Hippocampal formation (tissue), 2 donors: ENCODE measurements at places on chromosomes 16 and 17.

DNA sequence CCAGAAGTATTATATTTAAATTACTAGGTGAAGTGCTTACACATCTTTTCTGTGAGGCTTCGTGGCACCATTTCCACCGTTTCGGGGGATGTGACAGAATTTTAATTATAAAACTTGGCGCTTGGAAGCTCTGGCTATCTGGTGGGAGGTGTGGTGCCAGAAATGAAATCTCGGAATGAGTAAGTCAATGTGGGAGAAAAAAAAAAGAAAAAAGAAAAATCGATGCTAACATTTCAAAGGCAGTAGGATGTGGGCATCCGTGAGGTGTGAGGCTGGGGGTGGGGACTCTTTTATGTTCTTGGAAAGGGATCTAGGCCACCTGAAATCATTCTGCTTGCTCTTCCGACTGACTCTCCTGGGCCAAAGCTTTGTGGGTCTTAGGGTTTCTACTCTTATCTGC is 21.9 kb downstream of the CPPED1 start:
- peak; percentile 50 for DNase-seq

GRCh38 chr16:71883849-71884638 is at the start of gene ZNF821:
ZNF821 (minus strand) TSS chr16:71884182; CDS start chr16:71879946, 4,236 bp downstream.
- DNase-seq, result peak; percentile 57

GRCh38 chr16:24736758-24737157 is 7.3 kb downstream of the TNRC6A start:
- no peak for DNase-seq

GRCh38 chr17:15649861-15650421 is 30.4 kb upstream of the FBXW10B start:
- DNase-seq, result no peak

DNA sequence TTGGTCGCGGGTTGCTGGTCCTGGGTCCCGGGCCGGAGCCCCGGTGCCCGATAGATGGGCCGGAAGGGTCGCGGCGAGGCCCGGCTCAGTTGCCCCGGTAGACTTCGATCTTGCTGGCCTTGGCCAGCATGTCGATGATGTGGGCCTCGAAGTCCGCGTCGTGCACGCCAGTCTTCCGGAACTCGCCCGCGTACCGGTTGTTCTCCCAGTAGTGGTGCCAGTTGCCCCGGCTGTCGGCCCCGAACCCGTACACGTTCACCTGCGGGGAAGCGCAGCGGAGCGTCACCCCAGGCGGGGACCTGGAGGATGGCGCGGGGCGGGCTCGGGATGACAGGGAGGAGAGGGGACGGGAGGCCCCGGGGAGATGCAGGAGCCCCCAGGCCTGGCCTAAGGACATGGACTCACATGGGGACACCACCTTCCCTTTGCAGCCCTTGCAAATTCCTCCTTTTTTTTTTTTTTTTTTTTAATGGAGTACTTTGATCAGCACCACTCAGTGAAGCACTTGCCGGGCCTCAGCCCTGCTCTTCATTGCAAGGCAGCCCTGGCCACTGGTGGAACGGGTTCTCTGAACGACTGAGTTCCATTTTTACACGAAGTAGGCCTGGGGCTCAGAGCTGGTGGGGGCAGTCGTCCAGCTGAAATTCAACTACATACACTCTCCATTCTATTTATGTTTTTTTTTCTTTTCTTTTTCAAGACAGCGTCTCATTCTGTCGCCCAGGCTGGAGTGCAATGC is 35.1 kb downstream of the DDX19A start:
- no peak for DNase-seq

GRCh38 chr17:34442387-34443111 is 79.5 kb upstream of the CCL1 start:
- DNase-seq, result no peak

- no peak for DNase-seq
These were observed 23.6 kb downstream of the IRX5 start for GRCh38 chr16:54954220-54954619.

DNA sequence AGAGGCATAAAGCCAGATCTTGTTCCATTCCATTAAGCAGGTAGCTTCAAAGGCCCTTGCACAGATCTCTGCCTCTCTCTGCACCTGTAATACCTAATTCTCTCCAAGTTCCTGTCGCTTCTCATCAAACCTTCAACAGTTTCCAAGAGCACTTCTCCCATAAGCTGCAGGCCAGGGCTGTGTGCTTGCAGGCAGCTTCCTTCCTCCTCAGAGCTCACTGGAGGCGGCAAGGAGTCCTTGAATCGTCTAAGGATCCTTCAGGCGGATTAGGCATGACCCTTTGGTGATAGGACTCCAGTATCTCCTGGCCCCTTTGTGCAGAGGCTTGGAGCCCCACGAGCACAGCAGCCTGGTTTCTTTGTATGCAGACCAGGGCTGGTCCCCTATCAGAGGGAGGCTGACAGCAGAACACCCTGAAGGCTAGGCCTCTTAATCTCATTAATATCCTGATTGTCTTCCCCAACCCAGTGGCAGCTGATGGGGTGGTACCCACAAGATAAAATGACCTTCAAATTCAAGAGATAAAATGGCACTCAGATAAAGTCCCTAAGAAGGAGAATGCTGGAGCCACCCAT is 19.8 kb downstream of the HNF1B start:
- no peak for DNase-seq

DNA sequence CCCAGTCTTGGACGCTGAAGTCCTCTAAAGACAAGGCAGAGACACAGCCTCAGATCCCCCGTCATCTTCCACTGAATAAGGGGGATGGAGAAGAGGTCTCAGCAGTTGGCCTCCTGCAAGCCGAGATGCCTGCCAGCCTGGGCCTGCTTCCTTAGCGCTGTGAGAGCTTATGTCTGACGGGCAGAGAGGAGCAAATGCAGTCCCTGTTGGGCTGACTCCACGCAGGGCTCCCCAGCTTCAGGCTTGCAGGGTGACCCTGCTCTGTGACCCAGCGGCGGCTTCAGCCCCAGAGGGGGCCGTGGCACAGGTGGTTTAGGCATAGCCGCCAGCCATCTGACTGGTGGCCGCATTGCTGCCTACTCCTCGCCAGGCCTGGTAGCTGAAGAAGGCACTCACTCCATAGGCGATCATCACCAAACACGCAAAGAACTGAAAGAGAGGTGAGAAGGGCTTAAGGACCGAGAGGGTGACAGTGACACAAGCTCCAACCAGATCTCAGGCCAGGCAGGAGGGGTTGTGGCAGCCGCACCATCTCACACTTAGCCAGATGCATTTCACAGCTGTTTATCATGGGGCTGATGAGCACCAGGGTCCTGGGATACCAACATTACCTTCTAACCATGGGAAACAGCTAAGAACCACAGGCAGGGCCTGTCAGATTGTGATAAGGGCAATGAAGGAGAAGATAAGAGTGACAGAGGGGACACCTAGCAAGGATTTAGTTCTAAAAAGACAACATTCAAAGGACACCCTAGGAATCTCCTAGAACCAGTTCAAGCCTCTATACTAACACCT is 11.7 kb downstream of the ARL2BP start:
- DNase-seq, result no peak

GRCh38 chr16:72894293-72895151 is 153.4 kb downstream of the ZFHX3 start:
- no peak for DNase-seq

DNA sequence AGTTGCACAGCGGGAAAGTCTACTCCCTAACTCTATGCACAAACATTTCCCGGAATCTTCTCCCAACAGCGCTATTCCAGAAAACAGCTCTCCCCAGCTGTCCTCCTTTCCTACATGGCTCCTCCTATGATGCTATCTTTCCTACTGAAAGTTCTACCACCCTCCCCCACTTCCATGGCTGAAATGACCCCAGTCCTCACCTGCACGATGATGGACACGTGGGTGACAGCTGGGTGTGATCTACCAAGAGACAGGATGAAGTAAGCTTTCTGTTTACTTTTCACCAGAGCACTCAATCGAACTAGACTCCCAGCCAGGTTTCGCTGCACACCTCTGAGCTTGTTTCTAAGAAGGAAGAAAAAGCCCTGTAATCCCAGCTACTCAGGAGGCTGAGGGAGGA is 10.7 kb downstream of the CTC1 start:
- DNase-seq, result no peak

GRCh38 chr17:30920683-30921543 is 832 bp upstream of the ADAP2 start:
- no peak for DNase-seq

GRCh38 chr16:55042556-55043432 is 112.1 kb downstream of the IRX5 start:
- DNase-seq, result no peak

GRCh38 chr17:79836972-79837887 is 2.0 kb downstream of the CBX4 start:
- DNase-seq, result no peak

DNA sequence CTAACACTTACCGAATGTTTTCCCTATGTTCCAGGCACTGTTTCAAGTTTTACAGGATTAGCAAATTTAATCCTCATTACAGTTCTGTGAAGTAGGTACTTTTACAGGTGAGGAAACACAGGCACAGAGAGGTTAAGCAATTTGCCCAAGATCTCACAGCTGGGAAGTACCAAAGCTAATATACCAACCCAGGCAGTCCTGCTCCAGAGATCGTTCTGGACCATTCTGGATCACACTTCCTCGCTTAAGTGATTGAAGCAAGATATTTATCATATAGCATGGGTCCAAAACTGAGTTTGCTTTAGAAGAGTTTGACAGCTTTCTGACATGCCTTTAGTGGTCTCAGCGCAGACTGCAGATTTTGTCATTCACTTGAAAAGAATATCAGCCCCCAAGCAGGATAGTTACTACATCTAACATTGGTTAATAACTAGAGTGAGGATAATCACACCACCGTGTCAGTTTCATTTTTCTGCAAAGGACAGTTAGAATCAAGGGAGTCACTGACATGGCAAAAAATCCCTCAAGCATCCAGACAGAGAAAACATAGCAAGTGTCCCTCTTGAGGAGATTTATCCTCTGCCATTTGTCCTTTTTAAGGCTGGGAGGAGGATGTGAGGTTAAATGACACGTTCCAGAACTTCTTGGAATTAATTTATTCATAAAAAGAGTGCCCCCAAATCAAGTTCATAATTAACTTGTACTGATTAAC is 5.1 kb downstream of the HS3ST3B1 start:
- DNase-seq, result no peak
